Muscle of leg (tissue), 16 donors: ENCODE measurements at places on chromosomes 6 and 20.

GRCh38 chr6:56686429-56686828, 43.7 kb upstream of the DST start:
- no peak for DNase-seq

GRCh38 chr6:153059311-153059710, 56.8 kb upstream of the MTRF1L start:
- DNase-seq: no peak

- DNase-seq: no peak
These were observed 82.1 kb upstream of the SRSF6 start for GRCh38 chr20:43375591-43375990.

DNA sequence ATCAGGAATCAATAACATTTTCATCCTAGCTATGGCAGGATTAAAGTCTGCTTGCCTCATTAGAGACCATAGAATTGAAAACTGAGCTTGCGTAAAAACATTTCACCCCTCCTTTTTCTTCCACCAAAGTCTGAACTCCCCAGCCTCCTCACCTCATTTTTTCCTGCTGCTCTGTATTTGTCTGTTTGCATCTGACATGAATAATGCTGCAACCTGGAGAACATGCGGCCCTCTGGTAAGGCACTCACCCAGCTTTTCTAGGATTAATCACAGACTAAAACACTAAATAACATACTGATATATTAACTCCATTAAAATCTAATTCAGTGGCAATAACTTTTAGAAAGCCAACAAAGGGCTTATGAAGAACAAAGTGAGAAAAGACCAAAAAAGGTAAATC, 677.7 kb upstream of the NRSN1 start:
- no peak for DNase-seq

GRCh38 chr6:79949233-79949632, 1.9 kb upstream of the ELOVL4 start:
- peak; percentile 26 for DNase-seq

- no peak for DNase-seq
These were observed 226.1 kb downstream of the QKI start for GRCh38 chr6:163640641-163641040.

DNA sequence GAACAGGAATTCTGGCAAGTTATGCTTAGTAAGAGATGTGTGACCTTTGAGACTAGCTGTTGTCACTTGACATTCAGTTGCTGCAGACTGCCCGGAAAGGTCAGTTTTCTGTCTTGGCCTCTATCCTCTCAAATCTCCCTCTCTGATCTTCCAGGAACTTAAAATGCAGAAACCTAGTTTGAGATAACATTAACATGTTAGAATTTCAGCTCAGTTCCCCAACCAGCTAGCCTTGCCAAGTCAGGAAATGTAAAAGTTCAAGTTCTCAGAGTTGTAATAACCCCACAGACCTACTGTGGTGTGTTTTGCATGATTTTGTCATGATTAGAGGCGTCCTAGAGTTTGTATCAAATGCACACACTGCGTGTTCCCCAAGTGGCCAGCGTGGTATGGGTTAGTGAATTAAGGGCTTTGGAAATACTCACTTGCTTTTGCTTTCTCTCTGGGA, 46.6 kb downstream of the DUSP22 start:
- DNase-seq: no peak

- DNase-seq: peak; percentile 41
These were observed 141.5 kb downstream of the ANKRD60 start for GRCh38 chr20:58086763-58087561.

- no peak for DNase-seq
These were observed 69.8 kb downstream of the ZHX3 start for GRCh38 chr20:41247523-41248367.

DNA sequence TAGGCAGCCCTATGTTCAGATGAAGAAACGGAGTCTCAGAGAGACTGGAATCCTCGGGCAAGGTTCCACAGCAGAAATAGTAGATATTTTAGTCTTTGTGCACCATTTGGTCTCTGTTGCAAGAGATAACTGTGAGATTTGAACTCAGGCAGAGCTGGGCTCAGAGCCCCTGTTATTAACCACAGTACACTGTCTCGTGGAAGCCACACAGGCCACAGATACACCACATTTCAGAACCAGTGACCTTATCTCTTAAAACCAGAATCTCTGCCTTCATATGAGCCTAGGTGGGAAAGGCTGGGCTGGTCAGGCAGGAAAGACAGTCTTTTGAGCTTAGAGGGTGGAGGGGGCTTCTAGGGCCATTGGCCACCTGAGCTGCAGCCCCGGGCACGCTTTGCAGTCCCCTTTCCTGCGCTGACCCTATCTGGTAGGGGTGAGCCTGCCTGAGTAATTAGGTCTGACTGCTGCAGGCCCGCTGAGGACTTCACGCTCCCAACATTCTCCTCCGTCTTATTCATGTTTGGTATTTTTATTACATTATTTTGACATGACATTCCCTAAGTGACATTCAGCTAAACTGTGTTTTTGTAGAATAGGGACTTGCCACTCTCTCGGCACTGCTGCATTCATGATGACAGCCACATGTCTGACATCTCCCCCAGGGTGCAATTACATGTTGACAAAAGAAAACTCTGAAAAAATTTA, 71.1 kb downstream of the KCNB1 start:
- DNase-seq: no peak

- DNase-seq: no peak
These were observed 26.6 kb upstream of the MYT1 start for GRCh38 chr20:64137598-64138031.

DNA sequence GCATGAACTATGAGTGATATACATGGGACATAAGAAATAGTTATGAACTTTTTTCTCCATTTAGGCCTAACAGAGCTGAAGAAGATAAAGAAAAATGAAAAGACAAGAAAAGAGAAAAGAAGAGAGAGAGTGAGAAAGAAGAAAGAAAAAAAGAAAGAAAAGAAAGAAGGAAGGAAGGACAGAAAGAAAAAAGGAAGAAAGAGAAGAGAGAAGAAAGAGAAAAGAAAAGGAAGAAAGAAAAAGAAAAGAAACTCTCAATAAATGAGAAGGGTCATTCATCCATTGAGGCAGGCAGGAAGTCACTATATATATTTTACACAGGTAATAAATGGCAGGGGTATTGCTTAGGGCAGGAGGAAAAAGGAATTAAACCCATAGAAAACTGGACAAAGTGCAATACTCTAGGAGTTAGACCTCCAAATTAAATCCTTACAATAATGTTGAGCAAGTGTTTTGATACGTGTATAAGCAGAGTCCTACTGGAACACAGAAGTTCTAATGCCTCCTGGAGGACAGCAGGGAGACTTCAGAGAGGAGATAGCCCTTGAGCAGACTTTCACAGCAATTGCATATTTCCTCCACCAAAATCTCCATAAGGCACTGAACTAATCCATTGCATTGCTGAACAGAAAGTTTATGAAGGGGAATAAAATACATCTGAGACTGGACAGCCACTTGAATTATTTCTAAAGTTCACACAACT, 86.4 kb upstream of the TENT5A start:
- no peak for DNase-seq

DNA sequence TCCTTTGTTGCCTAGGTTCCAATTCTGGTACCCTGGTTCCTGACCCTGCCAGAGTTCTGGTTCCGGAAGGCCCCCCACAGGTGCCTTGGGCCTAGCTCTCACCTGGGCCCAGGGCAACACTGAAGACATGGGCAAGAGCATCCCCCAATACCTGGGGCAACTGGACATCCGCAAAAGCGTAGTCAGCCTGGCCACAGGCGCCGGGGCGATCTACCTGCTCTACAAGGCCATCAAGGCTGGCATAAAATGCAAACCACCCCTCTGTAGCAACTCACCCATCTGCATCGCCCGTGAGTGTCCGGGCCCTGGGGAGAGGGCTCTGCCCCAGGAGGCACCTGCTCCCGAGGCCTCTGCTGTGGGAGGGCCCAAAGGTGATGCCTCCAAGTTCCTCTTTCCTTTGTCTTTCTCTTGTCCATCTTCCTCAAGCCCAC, at the start of gene ARMC12:
Gene ARMC12 (plus strand): TSS at position 51 of the 431 bp plus-strand sequence. CDS start 77 bp downstream, at position 128.
- no peak for DNase-seq

- peak; percentile 25 for DNase-seq
These were observed 320.2 kb upstream of the JARID2 start for GRCh38 chr6:14925699-14926026.
